ENCODE measurements at places on chromosomes 2 and 18.
A peak's percentile ranks its signal among the peaks of the same experiment; 100 is the strongest.

DNA sequence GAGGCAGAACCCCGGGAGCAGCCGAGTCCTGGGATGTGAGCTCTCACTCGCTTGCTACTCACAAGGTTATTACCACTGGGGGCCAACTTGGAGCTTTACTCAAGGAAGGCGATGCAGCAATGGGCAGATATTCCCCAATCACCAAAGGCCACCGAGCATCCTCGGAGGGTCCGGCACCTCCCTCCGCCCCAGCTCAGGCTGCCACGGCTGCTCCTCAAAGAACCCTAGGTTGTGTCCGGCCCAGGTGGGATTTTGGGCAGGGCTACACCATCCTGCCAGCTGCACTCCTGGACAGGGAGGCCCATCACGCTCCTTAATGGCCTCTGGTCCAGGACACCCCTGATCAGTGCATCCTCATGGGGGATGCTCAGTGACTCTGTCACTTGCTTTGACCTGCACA lies 24.8 kb downstream of the FBLN7 start:
- no peak for DNase-seq

DNA sequence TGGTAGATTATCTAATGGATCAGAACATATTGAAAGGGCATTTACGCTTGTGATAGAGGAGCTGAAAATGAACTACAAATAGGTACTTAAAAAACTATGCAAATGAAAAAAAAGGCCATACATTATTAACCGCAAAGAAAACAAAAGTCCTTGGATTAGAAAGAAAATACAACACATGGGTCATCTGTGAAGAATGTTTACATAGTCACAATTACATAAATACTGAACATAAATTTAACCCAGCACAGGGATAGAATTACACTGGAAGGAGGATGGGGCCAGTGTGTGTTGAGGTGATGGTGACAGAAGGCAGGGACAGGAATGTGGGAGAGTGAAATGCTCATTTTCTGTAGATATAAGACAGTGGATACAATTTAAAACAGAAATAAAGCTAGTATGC lies 6.6 kb downstream of the NTSR2 start:
- DNase-seq: no peak

DNA sequence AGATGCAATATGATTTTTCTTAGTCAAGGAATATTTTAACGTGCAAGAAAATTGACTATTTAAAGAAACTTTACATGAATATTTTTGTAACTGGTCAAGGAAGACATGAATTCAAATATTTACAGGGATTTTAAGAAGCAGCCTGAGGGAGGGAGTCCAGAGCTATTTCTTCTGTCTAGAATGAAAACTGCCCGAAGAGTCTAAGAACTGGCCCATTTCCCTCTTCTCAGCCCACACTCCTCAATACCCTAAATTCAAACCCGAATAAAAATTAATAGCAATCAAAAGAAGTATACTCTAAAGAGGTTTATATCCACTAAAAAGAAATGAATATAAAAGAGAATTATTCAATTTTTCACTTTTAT lies 6.5 kb upstream of the NDUFV2 start:
- DNase-seq: no peak

GRCh38 chr18:6732952-6733351 lies 3.4 kb downstream of the ARHGAP28 start:
- DNase-seq: no peak

DNA sequence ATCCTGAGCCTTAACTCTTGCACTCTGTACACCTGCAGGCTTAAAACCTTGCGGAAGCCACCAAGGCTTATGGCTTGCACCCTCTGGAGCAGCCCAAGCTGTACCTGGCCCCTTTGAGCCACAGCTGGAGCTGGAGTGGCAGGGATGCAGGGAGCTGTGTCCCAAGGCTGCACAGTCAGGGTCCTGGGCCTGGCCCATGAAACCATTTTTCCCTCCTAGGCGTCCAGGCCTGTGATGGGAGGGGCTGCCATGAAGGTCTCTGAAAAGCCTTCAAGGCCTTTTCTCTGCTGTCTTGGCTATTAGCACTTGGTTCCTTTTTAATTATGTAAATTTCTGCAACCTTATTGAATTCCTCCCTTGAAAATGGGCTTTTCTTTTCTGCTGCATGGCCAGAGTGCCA lies 56.4 kb downstream of the FAM124B start:
- DNase-seq: no peak

GRCh38 chr2:120764991-120765677 lies 29.5 kb downstream of the GLI2 start:
- no peak for DNase-seq

DNA sequence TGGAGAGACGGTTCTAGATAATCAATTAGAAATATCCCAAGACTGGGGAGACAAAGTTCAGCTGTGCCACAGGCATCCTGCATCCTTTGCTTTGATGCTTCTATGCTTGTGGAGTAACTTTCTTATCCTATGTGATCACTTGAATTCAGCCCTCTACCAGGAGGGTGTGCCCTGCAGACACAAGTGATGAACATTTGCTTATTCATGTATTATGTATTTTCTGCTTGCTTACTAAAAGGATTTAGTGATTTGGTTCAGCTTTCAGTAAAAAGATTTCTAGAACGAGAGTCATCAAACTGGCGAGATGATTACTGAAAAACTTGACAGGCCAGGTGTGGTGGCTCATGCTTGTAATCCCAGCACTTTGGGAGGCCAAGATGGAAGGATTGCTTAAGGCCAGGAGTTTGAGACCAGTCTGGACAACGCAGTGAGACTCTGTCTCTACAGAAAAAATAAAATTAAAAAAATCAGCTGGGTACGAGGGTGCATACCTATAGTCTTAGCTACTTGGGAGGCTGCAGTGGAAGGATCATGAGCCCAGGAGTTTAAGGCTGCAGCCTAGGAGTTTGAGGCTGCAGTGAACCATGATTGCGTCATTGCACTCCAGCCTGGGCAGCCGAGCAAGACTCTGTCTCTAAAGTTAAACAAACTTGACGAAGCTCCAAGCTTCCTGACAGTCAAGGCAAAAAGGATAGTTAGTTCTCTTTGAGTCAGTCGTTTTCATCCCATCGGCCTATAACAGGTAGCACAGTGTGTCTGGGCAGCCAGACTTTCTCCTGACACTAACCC lies 13.3 kb downstream of the HK2 start:
- no peak for DNase-seq

DNA sequence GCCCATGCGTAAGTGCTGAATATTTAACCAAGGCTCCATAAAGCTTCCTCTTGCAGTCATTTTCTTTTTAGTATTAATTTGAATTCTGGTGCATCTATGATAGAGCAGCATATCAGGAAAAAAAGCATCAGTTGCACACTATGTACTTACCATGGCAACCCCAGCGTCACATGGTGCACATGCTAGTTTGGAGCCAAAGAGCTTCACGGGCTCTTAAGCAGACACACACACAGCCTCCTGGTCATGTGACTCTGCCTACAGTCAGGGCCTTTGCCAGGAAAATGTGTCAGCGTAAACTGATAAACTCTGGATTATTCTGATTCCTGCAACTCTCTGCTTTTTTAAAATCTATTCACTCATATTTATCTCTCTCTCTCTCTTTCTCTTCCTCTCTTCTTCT lies 30.2 kb downstream of the NYAP2 start:
- DNase-seq: peak; percentile 62

DNA sequence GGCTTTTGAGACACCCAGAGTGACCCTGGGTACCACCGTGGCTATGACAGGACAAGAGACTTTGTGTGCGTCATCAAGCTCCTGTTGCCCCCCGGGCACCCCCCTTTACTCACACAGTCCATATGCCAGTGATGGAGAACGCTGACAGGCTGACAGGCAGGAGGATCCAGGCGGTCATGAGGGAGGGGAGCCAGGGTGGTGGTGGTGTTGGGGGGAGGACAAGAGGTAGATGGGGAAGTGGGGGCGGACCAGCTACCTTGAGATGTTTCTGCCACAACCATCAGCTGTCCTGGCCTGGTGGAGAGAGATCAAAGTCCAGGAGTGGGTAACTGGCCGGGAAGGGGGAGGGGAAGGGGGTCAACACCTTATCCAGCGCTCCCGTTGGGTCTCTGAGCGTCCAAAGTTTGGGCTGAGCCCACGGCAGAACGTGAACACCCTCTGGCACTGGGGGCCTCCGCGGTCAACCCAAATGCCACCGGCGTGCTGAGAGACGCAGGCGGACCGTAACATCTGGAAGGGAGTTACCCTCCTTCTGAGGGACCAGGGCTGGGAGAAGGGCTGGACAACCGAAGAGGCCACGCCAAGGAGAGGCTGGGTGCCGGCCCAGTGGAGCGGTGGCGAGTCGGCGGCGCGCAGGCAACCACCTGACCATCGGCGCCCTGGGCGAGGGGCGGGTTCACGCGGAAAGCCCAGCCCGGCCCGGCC lies 575 bp downstream of the TMEM150A start:
- DNase-seq: no peak
